ENCODE measurements at places on chromosomes 3 and 15.

- no peak for DNase-seq
Measured at GRCh38 chr3:46612324-46612723, at the start of gene FAM240A. TSS of gene FAM240A (plus strand) at chr3:46612525. CDS start at chr3:46612684, 159 bp downstream.

- no peak for DNase-seq
Measured at GRCh38 chr3:149437710-149438109, 36.8 kb upstream of the TM4SF4 start.

DNA sequence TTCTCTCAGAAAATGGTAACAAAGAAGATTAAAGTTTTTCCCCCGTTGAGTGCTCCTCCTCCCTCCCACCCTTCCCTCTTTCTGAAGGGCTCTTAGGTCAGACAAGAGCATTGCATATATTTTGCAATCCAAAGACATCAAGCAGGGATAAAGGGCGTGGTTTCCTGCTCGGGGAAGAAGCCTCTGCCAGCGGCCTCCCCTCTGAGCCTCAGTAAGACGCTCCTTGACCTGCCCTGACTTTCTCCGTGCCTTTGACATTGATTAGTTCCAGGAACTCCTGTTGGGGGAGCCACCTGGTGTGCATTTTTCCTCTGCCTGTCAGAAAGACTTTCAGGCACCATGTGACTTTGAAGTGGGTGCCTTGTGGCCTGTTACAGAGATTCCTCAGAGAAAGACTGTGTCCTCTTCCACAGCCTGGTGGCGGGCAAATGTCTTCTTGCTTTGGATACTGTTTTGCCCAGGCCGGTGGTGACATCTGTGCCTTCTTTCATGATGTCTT lies 87.2 kb upstream of the TBL1XR1 start:
- no peak for DNase-seq

DNA sequence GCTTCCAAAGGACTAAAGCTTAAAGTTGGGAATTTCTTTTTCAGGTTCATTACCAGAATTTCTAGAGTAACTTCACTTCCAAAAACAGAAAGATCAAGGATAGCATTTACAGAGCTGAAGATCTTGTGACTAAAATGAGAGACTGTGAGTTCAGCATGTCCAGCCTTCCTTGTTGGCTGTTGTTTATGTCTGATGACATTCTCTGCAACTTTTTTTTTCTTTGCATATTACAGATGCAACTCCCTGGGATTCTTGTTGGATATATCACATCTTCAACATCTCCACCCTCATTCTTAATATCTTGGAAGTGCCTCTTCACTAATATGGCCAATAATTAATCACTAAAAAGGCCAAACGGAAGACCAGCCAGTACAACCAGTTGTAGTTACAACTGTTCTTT lies 86.2 kb upstream of the FRMD4B start:
- no peak for DNase-seq

GRCh38 chr3:111730143-111730542 lies 128.9 kb upstream of the PHLDB2 start:
- no peak for DNase-seq

GRCh38 chr3:16224325-16224724 lies 40.4 kb downstream of the DPH3 start:
- DNase-seq = no peak

- no peak for DNase-seq
Measured at GRCh38 chr3:182814419-182815062, 21.2 kb downstream of the ATP11B start.

GRCh38 chr15:70235347-70235746 lies 137.6 kb upstream of the TLE3 start:
- no peak for DNase-seq

Measured in stimulated activated CD8-positive, alpha-beta memory T cell treated with anti-CD3 and anti-CD28 coated beads, Interleukin-4, amount 100 ng/mL, for 24 hours (primary cell).